Right ventricle myocardium inferior (tissue), 1 donor: ENCODE measurements at places on chromosomes 13 and 19. TPM values are rescaled to one million over a fixed set of nuclear protein-coding genes. Genes with fewer than 3 reads are reported as not detected.

The ERICH6B gene
- not detected for total RNA-seq

The ZNF583 gene
- total RNA-seq, result 5.4 TPM

The C19orf81 gene
- 2.5 TPM for total RNA-seq

The RFPL4AL1 gene
- total RNA-seq, result not detected

The ACP5 gene
- total RNA-seq, result 2.3 TPM

The ATP8A2 gene
- total RNA-seq, result 0.11 TPM

The CARM1 gene
- total RNA-seq, result 39.5 TPM

The CD22 gene
- 0.19 TPM for total RNA-seq
